Activated CD4-positive, alpha-beta T cell treated with anti-CD3 and anti-CD28 coated beads for 36 hours (primary cell): ENCODE measurements at places on chromosomes 6 and 20. TPM values are rescaled to one million over a fixed set of nuclear protein-coding genes. Genes with fewer than 3 reads are reported as not detected.

- no peak for DNase-seq
These were observed 242.6 kb downstream of the GMPR start for GRCh38 chr6:16480763-16481560.

GRCh38 chr6:164477101-164477500 is 832.3 kb downstream of the C6orf118 start:
- no peak for DNase-seq

GRCh38 chr6:4354181-4354580 is 218.8 kb upstream of the ECI2 start:
- no peak for DNase-seq

GRCh38 chr6:156752666-156753301 is 24.4 kb upstream of the ARID1B start:
- no peak for DNase-seq

- no peak for DNase-seq
These were observed 466.3 kb upstream of the CDH4 start for GRCh38 chr20:60785785-60786184.

DNA sequence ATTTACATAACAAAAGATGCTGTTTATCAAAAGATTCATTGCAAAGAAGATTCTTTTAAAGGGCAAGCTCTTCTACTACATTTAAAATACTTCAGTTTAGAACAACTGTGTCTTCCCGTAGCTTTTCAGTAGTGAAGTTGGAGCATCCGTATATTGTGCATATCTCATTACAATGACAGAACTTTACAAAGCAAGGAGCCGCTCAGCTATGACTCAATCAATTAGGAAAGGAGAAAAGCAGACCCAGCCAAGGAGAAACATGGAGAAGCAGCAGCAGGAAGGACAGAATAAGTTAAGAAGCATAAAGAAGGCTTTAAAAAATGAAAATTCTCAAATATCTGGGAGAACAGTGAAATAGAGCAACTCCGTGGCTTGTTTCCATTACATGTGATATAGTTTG is 132.6 kb upstream of the SMLR1 start:
- DNase-seq: no peak

DNA sequence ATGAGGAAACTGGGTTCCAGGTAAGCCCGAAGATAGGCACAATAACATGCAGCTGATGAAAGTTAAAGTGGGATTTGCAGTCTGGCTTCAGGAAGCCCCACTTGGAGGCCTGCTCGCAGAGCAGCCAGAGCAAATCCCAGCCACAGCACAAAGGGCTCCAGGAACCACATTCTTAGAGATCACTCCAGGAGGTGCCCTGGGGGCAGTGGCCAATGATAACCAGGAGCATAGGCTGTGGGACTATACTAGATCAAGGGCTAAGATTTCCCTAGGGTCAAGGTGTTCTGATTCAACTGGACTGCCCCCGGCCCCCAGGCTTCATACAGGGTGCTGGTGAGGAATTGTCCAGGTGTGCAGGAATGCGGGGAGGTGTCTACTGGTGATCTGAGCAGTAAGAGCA is 133.9 kb upstream of the PTPRT start:
- no peak for DNase-seq

DNA sequence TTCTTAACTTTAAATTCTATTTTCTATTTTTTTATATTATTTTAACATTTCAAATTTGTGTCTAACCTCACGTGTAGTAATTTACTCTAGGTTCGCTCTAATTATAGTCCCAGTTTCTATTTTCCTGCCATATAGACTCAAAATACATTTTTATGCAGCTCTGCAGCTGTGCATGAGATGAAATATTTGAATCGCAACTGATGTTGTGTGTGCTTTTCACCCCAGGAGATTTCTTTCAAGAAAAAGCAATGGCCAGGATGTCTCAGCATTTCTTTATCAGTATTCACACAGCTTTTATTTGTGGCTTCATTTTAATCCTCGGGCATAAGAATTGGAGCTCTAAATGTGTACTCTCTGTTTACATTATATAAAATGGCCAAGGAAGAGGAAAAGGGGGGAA is 157.6 kb downstream of the HDGFL1 start:
- no peak for DNase-seq

DNA sequence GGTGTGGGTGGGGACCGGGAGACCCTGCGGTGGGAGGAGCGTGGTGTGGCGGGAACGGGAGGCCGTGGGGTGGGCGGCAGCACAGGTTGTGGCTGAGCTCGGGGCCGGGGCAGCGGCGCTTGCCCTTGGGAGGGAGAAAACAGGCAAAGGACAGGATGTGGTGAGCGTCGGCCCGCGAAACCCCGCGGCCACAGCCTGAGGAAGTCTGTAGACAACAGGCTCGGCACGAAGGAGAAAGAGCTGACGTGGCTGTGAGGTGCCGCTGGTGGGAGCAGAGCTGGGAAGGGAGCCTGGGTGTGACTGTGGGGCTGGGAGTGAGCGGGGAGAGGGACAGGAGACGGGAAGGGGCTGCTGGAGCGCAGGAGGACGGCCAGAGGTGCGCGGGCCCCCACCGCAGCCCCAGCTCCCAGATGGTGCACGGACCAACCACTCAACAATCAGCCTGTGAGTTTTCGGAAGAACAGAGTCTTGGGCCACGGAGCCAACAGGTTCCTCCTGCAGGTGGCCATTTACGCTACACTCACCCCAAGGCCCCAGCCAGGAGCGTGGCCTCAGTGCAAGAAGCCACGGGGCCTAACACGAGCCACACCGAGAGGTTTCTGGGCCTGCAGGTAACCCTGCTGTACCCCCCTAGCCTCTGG is 202.8 kb downstream of the DLL1 start:
- peak; percentile 71 for DNase-seq

- DNase-seq: no peak
These were observed 17.7 kb downstream of the RIPOR3 start for GRCh38 chr20:50673466-50674137.

DNA sequence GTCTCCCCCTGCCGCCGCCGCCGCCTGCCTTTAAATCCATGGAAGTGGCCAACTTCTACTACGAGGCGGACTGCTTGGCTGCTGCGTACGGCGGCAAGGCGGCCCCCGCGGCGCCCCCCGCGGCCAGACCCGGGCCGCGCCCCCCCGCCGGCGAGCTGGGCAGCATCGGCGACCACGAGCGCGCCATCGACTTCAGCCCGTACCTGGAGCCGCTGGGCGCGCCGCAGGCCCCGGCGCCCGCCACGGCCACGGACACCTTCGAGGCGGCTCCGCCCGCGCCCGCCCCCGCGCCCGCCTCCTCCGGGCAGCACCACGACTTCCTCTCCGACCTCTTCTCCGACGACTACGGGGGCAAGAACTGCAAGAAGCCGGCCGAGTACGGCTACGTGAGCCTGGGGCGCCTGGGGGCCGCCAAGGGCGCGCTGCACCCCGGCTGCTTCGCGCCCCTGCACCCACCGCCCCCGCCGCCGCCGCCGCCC is 474 bp downstream of the CEBPB start:
- DNase-seq: peak; percentile 78

DNA sequence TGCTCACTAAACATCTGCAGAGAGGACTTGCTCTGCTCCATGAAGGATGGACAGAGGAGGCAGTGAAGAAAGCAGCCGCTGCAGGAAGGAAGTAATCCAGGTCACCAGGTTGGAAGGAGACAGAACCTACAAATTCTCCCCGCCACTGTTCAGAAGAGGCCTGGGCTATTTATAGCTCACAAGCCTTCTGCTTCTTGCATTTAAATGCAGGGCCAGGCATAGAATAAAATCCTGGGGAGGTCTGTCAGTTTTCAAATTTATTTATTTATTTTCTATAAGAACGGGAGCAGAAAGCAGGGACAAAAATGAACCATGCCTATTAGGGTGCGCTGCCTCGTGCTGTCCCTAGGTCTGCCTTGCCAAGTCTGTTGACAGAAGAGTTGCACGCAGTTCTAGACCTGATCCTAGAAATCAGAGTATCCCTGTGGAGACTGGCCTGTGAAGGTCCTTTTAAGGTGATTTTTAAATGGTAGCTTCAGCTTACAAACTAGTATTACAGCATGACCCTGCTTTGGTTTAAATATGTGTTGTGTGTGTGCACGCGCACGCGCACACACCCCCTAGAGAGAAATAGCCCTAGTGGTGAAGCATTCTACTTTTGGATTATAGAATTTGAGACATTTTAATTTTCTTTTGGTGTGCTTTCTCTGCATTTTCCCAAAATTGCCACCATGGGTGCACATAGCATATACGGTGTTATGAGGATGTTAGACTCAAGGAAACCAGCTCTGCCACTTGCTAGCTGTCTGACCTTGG is 19.5 kb downstream of the RIMS4 start:
- DNase-seq: no peak

DNA sequence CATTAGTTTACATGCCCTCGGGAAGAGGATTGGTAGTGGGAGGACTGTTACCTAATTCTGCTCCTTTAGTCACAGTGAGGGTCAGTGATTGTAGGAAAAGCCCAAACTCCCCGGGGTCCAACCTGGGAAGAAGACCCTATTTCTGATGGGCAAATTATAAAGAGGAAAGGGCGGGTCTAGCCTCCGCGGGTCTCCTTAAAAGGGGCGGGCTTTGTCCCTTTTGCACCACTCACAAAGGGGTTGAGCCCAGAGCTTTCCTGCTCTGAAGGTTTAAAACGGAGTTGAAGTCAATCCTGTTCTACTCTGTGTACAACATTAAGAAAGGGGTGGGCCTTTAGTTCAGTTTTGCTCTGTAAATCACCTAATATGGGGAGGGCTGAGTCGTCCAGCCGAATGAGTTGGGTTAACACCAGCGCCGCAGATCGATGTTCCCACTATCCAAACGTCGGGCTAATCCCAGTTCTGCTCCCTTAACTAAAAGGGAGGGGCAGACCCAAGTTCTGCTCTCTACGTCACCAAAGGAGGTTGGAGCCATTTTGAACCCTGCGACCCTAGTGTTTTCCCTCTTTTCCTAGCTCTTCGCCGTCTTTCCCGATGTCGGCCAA is 920 bp upstream of the RNF5 start:
- DNase-seq: peak; percentile 57

GRCh38 chr6:170282512-170283158 is 8.2 kb downstream of the DLL1 start:
- DNase-seq: no peak

- no peak for DNase-seq
These were observed 35.8 kb downstream of the NEDD9 start for GRCh38 chr6:11196511-11197174.

GRCh38 chr20:25044660-25045342 is 13.1 kb downstream of the ACSS1 start:
- DNase-seq: no peak

- no peak for DNase-seq
These were observed 123.0 kb downstream of the FARS2 start for GRCh38 chr6:5384276-5384675.

- DNase-seq: peak; percentile 31
These were observed 62.3 kb downstream of the PAX1 start for GRCh38 chr20:21767739-21768223.

DNA sequence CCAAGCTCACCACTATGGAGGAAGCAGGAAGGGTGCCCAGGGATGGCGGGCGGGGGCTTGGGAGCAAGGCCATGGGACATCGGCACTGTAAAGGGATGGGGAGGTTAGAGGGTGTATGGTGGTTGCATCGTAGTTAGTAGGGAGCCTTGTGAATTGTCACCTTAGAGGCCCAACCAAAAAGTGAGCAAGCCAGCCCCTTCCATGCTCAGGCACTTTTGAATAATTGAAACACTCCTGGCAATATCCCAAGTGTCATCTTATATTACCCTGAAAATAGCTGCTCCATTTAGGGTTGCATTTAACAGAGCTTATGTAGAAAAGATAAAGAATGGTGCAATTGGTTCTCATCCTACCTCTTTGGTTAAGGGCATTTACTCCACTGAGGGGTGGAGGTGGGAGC is 169.2 kb downstream of the SAMD5 start:
- no peak for DNase-seq

GRCh38 chr20:57652606-57653545 is 32.6 kb upstream of the ZBP1 start:
- DNase-seq: peak; percentile 30

GRCh38 chr20:33475381-33476152 is 14.3 kb upstream of the CBFA2T2 start:
- no peak for DNase-seq

GRCh38 chr6:13194852-13195251 is 133.5 kb downstream of the TBC1D7 start:
- DNase-seq: peak; percentile 32

DNA sequence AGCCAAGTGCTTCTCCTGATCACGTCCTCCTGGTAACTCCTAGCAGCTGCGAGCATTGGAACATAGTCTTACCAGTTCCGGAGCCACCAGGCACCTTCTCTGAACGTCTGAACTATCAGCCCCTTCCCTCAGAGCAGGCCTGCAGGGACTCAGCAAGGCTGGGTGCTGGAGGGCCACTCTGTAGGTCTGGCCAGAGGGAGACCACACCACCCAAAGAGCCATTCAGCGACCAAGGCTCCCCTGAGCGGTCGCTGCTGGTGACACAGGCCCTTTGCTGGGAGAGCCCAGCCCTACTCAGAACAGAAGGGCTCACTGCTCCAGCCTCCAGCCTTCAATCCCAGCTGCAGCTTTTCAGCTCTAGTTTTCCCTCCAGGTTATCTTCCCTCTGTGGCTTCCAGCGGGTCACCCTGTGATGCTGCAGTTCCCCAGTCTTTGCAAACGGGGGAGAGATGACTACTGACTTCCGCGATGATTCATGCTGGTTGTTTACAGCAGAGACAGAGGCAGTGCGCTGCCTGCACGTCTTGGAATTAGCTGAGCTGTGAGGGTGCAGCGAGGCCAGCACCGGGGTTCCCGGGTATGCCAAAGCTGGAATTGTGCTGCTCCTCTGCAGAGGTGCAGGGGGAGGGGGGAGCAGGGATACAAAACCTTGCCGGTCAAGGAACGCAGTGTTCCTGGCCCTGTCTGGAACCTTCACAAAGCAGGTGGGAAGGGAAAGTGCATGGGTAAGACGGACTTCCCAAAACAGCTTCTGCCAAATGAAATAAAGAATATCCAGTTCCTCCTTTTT is 161.4 kb downstream of the LY86 start:
- peak; percentile 79 for DNase-seq

- peak; percentile 29 for DNase-seq
These were observed 9.7 kb downstream of the NOL7 start for GRCh38 chr6:13624871-13625288.

Gene LPA
- total RNA-seq: not detected

Gene MCHR2
- total RNA-seq: not detected

Gene MYT1
- 0.12 TPM for total RNA-seq

Gene CNR1
- total RNA-seq: not detected
